Astrocyte (in vitro differentiated cells and primary cell): ENCODE measurements at places on chromosomes 6 and 20. TPM values are rescaled to one million over a fixed set of nuclear protein-coding genes. Genes with fewer than 3 reads are reported as not detected.

GRCh38 chr6:90368601-90369000, 72.0 kb upstream of the BACH2 start:
- peak; percentile 88 for DNase-seq

DNA sequence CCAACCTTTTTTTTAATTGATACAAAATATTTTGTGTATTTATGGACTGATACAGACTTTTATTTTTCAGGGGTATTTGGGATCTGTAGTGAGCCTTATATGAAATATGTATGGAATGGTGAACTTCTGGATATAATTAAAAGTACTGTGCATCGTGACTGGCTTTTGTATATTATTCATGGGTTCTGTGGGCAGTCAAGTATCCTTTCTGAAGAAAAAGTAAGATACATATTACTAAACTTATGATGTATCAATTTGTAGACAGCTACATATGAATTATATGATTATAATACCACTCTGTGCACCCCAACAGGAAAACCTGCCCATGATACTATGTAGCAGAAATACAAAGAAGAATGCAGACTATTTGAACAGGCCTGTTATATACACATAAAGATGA, 47.2 kb downstream of the FIG4 start:
- no peak for DNase-seq

DNA sequence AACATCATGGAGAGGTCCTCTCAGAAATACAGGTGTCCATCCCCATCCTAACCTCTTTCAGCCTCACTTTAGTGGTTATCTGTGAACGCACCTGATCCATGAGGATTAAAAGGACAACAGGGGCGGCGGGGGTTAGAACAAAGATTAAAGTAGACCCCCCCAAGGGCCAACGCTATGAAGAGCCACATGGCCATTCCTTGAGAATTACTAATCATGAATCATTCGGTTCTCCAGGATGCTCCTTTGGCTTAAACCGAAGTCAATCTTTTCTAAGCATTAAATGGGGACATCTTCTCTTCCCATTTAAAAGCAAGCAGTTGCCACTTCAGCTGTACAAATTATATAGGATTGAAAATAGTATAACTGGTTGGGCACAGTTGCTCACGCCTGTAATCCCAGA, 212.4 kb downstream of the GMPR start:
- DNase-seq, result peak; percentile 61

- DNase-seq, result no peak
Observed at GRCh38 chr6:16824845-16825685, 63.8 kb upstream of the ATXN1 start.

DNA sequence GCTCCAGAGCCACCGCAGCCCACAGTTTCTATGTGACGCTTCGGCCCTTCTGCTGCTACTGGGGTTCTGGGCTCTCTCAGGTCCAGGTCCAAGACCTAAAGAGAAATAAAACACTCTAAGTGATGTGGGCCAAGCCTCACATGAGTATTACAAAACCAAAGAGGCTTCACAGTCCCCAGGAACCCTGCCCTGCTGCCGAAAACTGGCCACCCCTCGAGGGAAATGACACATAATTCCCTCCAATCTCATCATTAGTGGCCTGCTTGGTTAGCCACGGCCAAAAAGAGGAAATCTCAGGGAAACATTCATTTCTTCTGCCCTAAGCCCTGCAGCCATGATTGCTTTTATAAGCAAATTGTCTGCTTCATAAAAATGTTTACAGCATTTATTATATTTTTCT, 32.5 kb downstream of the DLL1 start:
- no peak for DNase-seq

The KCNQ5 gene
- 0.43 and 2.0 TPM in 2 replicates for total RNA-seq

- no peak for DNase-seq
Observed at GRCh38 chr20:37096415-37097041, 731 bp upstream of the RBL1 start.

DNA sequence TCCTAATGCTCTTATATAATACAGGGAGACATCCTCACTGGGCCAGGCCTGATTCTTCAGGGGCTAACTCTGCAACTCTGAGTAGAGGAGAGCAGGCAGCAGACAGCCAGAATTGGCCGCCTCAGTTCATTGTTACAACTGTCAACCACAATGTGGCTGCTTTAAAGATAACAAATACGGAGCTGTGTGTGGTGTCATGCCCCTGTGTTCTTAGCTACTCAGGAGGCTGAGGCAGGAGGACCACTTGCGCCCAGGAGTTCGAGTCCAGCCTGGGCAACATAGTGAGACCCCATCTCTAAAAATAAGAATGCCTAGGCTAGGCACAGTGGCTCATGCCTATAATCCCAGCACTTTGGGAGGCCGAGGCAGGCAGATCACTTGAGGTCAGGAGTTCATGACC, 34.3 kb downstream of the CEP250 start:
- no peak for DNase-seq

- no peak for DNase-seq
Observed at GRCh38 chr6:30703821-30704220, 13.0 kb upstream of the NRM start.

GRCh38 chr6:150322466-150322871, 46.3 kb upstream of the IYD start:
- no peak for DNase-seq

GRCh38 chr20:17952692-17953684, 15.6 kb downstream of the SNX5 start:
- no peak for DNase-seq

DNA sequence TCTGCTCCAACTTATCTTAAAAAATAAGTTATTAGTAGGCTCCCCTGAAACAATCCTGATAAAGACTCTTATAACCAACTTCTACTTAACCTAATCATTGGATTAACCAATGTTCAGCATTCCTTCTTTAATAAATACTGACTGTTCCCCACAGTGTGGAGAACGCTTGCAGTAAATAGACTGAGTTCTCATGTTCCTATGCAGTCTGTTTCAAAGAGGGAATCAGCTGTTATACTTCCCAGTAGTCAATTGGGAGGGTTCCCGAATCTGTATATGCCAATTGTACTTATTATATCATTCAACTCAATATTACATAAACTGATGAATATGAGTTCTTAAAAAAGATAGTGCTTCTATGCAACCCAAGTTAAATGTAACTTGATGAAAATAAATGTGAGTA, 9.7 kb upstream of the JAG1 start:
- no peak for DNase-seq

The NR2E1 gene
- not detected in 2 replicates for total RNA-seq

DNA sequence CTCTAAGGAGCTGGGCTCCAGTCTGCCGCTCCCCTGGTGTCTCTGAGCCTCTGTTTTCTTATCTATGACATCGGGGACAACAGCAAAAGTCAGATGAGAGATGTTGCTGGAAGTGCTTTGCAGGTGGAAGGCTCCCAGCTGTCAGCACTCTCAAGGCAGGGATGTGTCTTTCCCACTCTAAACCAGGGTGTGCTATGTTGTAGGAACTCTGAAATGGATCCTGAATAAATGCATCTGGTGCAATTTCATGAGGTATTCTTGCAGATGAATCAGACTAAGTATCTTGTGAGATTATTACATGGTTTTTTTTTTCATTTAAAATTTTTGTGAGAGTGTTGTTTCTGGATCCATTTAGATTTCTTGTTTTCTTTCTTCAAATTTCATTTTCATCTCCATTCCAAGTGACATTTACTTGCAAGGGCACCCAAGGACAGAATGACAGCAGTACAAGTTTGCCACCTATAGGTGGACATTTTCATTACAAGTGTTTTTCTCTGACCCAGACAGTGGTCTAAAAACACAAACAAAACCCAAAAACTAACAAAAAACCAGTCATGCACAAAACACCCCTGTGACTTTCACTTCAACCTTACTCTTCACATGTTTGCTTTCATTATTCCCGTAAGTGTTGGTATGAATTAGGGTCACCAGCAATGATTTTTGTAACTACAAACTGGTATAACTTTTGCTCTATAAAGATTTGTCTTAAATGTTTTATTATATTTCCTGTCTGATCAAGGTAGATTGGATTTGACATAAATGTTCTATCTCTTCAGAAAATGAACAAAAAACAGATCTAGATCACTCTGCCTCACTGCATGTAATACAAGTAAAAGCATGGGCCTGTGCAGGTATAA, 14.7 kb upstream of the SIM1 start:
- DNase-seq, result no peak

- no peak for DNase-seq
Observed at GRCh38 chr20:41047975-41048305, 19.3 kb downstream of the TOP1 start.

The ELOVL2 gene
- 4.6 and 5.7 TPM in 2 replicates for total RNA-seq

The KHDC1L gene
- total RNA-seq, result not detected in 2 replicates

DNA sequence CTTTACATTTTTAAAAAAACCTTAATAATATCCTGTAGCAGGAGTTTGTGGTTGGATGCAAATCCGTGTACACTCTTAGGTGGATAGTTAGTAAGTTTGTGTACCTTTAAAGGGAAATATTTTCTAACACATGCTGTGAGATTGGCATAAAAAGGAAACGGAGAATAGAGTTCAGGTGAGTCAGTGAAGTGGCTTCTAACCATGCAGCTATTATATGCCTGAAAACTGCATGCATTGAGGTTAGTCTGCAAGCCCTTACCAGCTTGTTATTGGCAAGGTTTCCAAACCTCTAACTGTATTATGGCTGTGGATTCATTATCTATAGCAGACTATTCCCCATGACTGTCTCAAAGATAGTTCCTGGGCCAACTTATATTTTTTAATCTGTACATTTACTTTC, 420.6 kb upstream of the MMS22L start:
- DNase-seq, result peak; percentile 11

DNA sequence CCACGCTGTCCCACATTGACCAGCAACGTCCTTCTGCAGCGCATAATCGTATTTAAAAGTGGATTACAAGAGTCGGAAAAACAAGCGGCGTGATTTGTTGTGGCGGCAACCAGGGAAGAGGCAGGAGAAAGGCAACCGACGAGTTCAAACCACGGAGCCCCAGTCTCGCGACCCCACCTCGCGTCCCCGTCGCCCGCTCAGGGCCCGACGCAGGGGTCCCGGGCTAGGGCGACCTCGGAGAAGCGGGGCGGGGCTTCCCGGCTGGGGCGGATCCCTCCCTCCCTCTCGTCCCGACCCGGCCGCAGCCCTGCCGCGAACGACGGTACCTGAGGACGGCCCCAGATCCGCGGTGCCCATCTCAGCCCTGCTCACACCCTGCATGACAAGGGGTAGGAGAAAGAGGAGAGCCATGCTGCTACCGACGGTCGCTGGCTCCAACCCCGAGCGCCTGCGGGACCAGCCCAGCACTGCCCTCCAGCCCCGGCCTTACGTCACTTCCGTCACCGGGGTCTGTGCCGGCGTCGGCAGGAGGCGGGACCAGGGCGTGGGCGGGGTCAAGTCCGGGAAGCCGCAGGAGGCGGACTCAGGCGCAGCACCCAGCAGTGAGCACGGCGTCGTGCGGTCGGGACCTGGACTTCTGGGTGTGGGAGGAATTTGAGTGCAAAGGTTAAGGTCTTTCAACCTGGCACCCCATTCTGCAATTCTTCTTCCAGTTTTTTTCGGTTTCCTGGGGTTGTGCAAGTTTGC, at the start of gene IFNGR1:
IFNGR1 (minus strand) TSS at position 469 of the 747 bp plus-strand sequence; CDS start at position 411, 58 bp downstream.
- peak; percentile 81 for DNase-seq

The ADAM33 gene
- 2.3 and 3.0 TPM in 2 replicates for total RNA-seq

GRCh38 chr6:154995254-154996015, at the start of gene TIAM2:
Gene TIAM2, plus strand, starts transcription at chr6:154995315. Its CDS starts 133,909 bp downstream, at chr6:155129224.
- DNase-seq, result no peak

The R3HDML gene
- total RNA-seq, result 0.25 and 1.3 TPM in 2 replicates

DNA sequence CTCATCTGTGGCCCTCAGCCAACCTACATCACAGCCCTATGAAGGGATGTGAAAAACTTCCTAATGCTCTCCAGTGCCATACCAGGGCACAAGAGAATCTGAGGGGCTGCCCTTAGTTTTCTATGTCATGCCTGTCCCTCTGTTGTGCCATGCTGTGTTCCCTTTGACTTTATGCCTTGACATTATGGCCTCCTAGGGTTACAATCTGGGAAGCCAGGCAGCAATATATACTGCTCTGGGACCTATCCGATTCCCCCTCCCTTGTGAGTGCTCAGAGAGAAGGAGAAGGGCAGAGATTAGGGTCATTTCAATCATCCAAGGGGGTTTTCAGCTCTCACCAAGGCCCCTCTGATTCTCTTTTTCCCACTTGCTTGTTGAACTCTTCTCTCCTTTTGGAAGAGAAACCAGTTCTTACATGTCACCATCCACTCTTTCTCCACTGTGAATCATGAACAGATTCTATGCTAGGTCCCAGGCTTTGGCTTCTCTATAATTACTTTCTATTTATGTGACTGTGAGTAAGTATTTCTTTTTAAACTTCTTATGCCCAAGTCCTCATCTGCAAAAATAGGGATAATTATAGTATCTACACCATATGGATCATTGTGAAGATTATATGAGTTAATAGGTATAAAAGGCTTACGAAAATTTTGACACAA, 14.2 kb upstream of the FRK start:
- no peak for DNase-seq

DNA sequence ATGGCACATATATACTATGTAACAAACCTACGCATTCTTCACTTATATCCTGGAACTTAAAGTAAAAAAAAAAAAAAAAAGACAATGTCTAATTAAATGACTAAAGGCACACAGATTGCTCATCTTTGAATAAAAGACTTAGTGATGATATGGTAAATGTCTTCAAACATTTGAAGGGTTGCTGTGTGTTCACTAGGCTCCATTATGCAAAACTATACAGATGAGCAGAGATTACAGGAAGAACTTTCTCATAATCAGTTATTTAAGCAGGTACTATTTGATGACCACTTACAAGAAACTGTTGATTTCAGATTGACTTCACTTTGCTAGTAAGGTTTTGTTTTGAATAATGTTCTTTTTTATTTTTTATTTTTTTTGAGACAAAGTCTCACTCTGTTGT, 34.4 kb downstream of the DNAH8 start:
- no peak for DNase-seq

The MCCD1 gene
- total RNA-seq, result not detected in 2 replicates

- DNase-seq, result no peak
Observed at GRCh38 chr20:51002633-51003032, 20.3 kb downstream of the KCNG1 start.

- DNase-seq, result no peak
Observed at GRCh38 chr6:158808941-158809678, 10.1 kb downstream of the EZR start.

GRCh38 chr20:14631011-14631410, 293.6 kb upstream of the FLRT3 start:
- DNase-seq, result no peak

- no peak for DNase-seq
Observed at GRCh38 chr20:654417-654750, 1.4 kb upstream of the SRXN1 start.

- no peak for DNase-seq
Observed at GRCh38 chr6:28978959-28979561, 26.1 kb downstream of the ZNF311 start.

The TCF21 gene
- total RNA-seq, result 0.52 and 0.94 TPM in 2 replicates
